Stimulated activated effector memory CD8-positive, alpha-beta T cell treated with anti-CD3 and anti-CD28 coated beads, Interleukin-12 subunit alpha, Interleukin-12 subunit beta, amount 100 ng/mL, for 72 hours (primary cell): ENCODE measurements at places on chromosomes 5 and 9.

DNA sequence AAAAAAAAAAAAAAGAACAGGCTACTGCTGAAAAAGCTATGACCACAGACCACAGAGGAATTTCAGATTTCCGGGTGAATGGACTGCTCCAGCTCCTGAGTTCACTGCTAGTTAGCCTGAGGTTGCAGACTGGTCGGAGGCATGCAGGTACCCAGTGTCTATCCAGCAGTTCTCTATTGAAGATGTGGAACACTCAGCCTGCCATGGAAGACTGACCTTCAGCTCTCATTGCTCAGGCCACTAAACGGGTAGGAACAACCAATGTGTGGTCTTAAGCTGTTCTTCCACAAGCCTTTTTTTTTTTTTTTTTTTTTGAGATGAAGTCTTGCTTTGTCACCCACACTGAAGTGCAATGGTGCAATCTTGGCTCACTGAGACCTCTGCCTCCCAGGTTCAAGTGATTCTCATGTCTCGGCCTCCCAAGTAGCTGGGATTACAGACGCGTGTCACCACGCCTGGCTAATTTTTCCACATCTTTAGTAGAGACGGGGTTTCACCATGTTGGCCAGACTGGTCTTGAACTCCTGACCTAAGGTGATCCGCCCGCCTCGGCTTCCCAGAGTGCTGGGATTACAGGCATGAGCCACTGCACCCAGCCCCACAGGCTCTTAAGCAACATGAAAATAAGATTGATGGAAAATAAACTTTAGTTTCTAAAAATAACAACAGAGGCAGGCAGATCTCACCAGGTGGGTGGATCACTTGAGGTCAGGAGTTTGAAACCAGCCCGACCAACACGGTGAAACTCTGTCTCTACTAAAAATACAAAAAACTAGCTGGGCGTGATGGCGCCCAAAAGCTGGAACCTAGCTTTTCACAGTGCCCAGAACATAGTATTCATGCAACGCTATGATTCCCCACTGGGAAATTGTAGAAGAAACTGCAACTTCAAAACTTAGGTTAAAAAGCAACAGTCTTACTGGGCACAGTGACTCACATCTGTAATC is 20.0 kb upstream of the NPM1 start:
- no peak for DNase-seq

DNA sequence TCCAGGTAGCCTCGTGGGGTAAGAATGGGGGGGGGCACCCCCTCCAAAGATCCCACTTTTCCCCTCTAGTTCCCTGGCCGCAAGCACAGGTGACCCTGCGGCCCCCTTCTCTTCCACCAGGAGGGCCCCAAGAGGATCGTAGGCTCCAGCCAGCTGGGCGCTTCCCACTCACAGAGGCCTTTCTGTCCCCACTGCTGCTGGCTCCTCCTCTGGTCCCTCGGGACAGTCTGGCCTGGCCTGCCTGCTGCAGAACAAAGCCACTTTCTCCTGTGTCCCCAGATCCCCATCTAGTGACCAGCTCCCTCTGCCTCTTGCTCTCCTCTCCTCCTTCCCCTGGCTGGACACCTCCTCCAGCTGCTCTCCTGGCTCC is 534 bp upstream of the SAPCD2 start:
- no peak for DNase-seq

DNA sequence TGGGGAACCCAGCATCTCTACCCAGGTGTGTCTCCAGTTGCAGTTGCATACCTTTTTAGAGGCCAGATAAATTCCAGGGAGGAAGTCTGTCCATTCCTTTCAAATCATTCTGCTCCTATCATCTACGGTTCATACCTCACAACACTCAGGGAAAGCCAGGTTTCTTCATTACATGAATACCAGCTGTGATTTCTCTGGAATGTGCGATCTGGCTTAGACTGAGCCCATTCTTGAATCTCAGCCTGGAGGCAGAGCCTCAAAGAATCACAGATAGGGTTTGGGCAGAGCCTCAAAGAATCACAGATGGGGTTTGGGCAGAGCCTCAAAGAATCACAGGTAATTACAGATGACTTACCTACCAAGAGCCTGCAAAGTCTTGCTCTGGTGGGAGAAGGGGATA is 7.2 kb downstream of the P4HA2 start:
- no peak for DNase-seq

GRCh38 chr9:136445799-136446198 is 6.2 kb upstream of the INPP5E start:
- no peak for DNase-seq

GRCh38 chr5:66284588-66285342 is 140.7 kb downstream of the SREK1 start:
- DNase-seq = no peak

DNA sequence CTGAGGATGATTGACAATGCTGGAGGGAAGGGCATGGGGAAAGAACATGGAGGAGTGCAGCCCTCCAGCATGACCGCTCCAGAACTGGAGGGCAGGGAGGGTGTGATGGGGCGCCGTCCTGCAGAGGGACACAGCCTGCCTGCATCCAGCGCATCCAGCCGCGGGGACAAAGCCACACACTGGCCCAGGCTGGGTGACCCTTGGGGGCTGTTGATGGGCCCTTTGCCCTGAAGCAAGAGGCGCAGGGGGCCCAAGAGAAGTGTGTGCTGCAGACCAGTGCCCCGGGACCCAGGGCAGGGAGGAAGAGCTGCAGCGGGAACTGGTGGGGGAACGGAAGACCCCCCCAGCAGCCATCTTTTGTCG is 169.8 kb upstream of the PPP1R26 start:
- DNase-seq = no peak

DNA sequence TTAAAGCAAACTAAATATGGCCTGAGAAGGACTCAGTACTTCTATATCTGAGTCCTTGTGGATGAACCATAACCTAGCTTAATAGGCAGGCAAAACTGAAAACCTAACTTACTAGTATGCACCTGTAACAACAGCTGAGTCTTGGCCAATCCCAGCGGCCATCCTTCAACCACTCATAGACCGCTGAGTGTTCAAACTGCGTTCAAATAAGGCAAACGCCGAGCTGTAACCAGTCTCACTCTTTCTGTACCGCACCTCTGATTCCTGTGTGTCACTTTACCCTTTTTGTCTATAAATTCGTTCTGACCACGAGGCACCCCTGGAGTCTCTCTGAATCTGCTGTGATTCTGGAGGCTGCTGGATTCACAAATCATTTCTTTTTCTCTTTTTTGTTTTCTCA is 170.5 kb downstream of the COL23A1 start:
- no peak for DNase-seq

DNA sequence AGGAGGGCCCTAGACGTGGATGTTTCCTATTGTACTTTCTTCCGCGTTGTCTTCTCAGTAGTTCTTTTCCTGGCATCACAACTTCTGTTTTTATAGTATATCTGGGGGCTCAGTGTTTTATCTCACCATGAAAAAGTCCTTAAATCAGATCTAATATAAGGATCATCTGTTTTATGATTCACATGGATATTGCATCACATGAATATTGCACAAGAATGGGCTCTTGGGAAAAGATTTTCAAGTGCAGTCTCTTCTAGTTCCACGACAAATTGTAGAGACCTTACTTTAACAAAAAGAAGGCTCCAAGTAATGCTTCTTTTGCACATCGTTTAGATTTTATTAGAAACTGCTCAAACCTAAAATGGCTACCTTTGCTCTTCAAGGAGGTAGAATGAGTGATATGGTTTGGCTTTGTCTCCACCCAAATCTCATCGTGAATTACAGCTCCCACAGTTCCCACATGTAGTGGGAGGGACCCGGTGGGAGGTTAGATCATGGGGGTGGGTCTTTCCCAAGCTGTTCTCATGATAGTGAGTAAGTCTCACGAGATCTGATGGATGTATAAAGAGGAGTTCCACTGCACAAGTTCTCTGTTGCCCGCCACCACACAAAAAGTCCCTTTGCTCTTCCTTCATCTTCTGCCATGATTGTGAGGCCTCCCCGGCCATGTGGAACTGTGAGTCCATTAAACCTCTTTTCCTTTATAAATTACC is 53.7 kb upstream of the FAM120A start:
- no peak for DNase-seq

GRCh38 chr5:119284031-119284430 is 71.8 kb upstream of the TNFAIP8 start:
- no peak for DNase-seq

- no peak for DNase-seq
Observed at GRCh38 chr5:14749579-14750101, 85.1 kb downstream of the OTULIN start.

- no peak for DNase-seq
Observed at GRCh38 chr9:104608336-104608735, 2.9 kb upstream of the OR13C2 start.

DNA sequence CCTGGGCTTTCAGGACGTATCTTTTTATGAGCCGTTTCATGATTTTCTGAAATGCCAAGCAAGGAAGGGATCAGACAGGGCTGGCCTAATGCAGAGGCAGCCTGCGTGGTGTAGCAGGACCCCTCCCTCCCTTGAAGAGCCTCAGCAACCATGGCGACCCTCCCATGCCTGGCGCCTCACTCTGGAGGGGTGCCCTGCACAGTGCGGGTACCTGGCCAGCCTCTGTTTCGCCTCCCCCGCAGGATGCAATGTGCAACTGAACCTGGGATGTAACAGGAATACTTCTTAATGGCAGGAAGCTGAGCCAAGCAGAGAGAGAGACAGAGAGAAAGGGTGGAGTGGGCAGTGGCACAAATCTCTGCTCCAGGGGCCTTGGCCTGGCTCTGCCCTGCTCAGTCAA is 23.3 kb upstream of the SMIM32 start:
- no peak for DNase-seq

DNA sequence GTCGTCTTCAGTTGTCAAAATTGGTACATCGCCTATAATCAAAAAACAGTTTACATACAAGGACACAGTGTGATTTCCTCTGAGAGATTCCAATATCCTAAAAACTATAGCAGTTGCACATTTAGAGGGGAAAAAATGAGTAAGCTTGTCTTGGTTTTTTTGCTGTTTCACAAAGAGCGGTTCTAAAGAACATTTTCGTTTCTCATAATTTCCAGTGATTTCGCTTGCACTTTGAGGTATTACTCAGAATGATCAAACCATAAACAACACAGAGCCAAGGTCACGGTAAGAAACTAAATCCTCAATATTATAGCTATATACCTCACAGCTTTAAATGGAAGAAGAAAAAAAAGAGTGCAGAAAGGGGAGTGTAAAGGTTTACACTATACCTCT is 861 bp downstream of the MTX3 start:
- DNase-seq = no peak

DNA sequence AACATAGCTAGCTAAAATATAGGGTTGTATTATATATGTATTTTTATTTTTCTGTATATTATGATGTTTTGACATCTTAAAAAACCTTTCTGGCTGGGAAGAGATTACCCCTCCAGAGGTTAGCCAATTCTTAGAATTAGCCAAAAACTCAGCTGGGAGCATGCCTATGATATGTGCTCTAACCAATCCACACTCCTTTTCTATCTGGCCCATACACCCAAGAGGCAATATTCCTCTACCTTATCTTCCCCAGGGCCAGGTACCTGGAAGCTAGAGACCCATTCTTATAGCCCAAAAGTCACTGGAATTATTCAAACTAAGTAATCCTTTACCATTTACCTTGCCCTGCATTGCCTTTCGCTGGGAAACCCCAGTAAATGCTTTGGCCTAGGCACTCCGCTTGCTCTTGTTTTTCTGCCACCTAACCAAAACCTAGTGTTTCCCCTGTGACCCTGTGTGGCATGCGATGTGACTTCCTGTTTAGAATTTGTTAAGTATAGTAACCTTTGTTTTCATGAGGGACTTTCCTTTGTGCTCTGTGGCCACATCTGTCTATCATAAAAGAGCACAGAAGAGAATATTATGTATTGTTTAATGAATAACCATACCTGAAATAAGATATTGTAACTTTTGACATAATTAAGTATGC is 37.4 kb downstream of the CSNK1G3 start:
- DNase-seq = peak; percentile 39

- no peak for DNase-seq
Observed at GRCh38 chr9:94649100-94649819, 9.9 kb upstream of the FBP1 start.

DNA sequence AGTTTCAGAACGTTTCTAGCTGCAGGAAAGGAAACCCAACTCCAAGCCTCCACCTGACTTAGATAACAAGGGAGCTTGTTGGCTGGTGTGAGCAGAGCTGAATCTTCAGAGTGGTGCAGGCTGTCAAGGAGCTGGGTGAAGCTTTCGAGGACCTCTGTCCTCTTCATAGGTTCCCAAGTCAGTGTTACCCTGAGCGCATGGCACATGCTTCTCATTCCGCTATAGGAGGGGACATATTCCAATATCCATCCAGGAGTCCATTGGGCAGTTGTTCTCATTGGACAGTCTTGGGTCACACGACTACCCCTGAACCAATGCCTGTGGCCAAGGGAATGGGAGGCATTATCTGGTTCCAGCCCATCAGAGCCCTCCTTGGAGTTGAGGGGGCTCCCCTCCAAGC is 50.3 kb downstream of the DUSP1 start:
- no peak for DNase-seq

- no peak for DNase-seq
Observed at GRCh38 chr5:122727112-122727541, 47.8 kb upstream of the SNX2 start.

DNA sequence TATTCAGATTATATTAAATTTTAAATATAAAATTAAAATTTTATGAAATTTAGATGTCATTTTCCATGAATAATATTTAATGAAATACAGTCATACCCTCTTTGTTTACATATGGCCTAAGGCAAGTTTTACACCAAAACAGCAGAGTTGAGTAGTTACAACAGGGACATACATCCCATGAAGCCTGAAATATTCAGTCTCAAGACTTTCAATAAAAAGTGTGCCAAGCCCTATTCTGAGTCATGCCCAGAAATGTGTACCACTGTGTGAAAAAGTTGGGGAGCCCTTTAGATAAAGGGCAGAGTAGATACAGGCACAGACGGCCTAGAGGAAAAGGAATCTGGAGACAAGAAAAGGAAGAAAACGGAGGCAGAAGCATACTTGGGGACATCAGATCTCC is 261.3 kb downstream of the SGCD start:
- DNase-seq = no peak

- DNase-seq = no peak
Observed at GRCh38 chr5:66655395-66656324, 59.5 kb downstream of the MAST4 start.
